ENCODE measurements at places on chromosomes 12 and 14. TPM values are rescaled to one million over a fixed set of nuclear protein-coding genes. Genes with fewer than 3 reads are reported as not detected.

GRCh38 chr12:112988224-112988623 lies 9.9 kb downstream of the OAS2 start:
- H3K4me3 ChIP-seq, result no peak overlapping the region
- no peaks in the 10 kb centered on the region for H3K4me1 ChIP-seq
- no peak overlapping the region for H3K27ac ChIP-seq
- no peak for DNase-seq
- H3K27me3 ChIP-seq, result no peaks in the 10 kb centered on the region

- H3K4me1 ChIP-seq, result no peaks in the 10 kb centered on the region
- no peak overlapping the region for H3K4me3 ChIP-seq
These were observed 34.3 kb downstream of the ZFYVE26 start for GRCh38 chr14:67782090-67782489.

GRCh38 chr14:24296341-24297157 lies 3.0 kb downstream of the DHRS1 start:
- H3K36me3 ChIP-seq, result peaks cover 13% of the 10 kb centered on the region
- H3K4me1 ChIP-seq, result peaks cover 9% of the 10 kb centered on the region
- 0 out of 2 replicates have a peak overlapping the region, but pooled peaks have one; percentile 13 for H3K27ac ChIP-seq
- no peak overlapping the region for H3K4me3 ChIP-seq
- DNase-seq, result peak; percentile 97

DNA sequence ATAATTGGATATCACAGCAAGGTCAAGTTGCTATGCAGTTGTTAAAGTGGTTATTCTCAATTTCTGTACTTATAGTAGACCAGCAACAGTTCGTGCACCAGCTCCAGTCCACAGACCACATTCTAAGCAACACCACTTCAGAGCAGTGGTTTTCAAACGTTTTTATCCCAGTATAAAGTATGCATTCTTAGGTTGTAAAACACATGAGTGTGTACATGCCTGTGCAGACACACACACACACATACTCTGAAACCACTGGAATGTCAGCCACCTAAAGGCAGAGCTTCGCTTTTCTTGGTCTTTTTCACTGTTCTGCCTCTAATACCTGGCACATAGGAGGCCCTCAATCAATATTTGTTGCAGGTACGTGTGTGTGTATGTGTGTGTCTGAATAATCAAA lies 22.2 kb upstream of the C12orf71 start:
- H3K27ac ChIP-seq, result no peak overlapping the region
- H3K4me1 ChIP-seq, result peaks cover 2% of the 10 kb centered on the region
- H3K36me3 ChIP-seq, result no peaks in the 10 kb centered on the region
- no peaks in the 10 kb centered on the region for H3K27me3 ChIP-seq

DNA sequence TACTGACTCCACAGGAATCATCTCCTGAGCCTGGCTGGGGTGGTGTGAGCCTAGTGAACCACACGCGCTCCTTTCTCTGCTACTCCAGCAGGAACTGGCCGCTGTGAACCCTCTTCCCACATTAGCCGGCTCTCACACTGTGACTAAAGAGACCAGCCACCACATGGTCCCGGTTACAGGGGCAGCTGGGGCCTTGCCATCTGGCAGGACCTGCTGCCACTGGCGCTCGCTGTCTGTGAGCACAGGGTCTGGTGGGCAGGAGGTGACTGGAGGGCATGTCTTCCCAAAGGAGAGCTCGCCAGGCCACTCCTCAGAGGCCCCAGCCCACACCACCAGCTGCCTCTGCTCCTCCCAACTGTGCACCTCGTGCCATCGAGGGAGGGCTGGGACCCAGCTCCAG lies 99.3 kb downstream of the SINHCAF start:
- no peaks in the 10 kb centered on the region for H3K4me1 ChIP-seq
- no peak for DNase-seq
- H3K27ac ChIP-seq, result no peak overlapping the region
- H3K36me3 ChIP-seq, result no peaks in the 10 kb centered on the region

DNA sequence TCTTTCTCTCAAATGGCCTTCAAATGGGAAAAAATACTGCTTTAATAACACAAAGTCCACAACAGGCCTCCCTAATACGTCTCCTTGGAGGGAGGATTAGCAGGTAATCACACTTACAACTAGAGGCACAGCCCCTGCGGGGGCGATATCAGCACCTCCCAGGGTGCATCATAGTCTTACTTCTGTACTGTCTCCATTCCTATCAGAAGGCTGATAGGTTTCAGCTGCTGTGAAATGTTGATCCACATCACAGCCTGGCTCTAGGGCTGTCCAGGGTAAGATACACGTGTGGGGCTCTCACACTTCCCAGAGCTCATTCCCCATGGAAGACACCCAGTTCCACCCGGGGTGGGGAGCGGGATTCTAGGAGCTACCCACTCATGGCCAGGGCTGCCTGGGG lies 139.1 kb upstream of the SFSWAP start:
- no peaks in the 10 kb centered on the region for H3K36me3 ChIP-seq
- H3K4me3 ChIP-seq, result no peak overlapping the region
- H3K4me1 ChIP-seq, result no peaks in the 10 kb centered on the region
- H3K27me3 ChIP-seq, result no peaks in the 10 kb centered on the region
- DNase-seq, result no peak
- H3K27ac ChIP-seq, result no peak overlapping the region

- H3K4me1 ChIP-seq, result no peaks in the 10 kb centered on the region
- DNase-seq, result peak; percentile 58
- no peaks in the 10 kb centered on the region for H3K36me3 ChIP-seq
- H3K27me3 ChIP-seq, result no peaks in the 10 kb centered on the region
- H3K4me3 ChIP-seq, result peak overlapping the region; percentile 80
- peak overlapping the region; percentile 98 for H3K27ac ChIP-seq
These were observed 838 bp downstream of the LRIG3 start for GRCh38 chr12:58919231-58920101.

DTX3 gene
- 2.8 TPM for total RNA-seq

LRTM2 gene
- total RNA-seq, result not detected

DNA sequence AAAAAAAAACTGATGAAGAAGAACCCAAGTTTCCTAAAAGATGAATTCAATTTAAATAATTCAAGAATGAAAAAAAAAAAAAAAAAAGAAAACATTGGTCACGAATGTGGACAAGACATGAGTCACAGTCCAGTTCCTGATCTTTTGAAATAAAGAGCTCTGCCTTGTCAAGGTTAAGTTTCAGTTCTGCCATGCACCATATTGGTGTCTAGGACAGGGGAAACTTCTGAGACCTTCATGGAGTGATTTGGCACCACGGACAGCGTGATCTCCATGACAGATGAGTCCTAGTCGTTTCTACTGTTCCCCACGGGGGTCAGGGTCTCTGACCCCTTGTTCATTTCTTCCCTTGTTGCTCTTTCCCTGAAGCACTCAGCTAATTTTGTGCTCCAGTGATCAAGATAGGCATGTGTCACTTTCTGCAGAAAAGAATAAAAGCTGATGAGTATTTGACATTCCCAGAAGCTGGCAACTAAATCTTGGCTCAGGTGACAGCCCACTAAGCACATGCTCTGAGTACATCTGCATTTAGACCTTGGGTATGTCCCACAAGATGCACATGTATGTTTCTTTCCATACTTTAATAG lies 1159.7 kb downstream of the BCL11B start:
- H3K27me3 ChIP-seq, result no peaks in the 10 kb centered on the region
- no peak overlapping the region for H3K27ac ChIP-seq
- no peak overlapping the region for H3K4me3 ChIP-seq
- no peak for DNase-seq
- no peaks in the 10 kb centered on the region for H3K4me1 ChIP-seq
- no peaks in the 10 kb centered on the region for H3K36me3 ChIP-seq

GRCh38 chr14:39734306-39734705 lies 302.1 kb upstream of the FBXO33 start:
- H3K27me3 ChIP-seq, result no peaks in the 10 kb centered on the region
- H3K4me1 ChIP-seq, result no peaks in the 10 kb centered on the region
- no peaks in the 10 kb centered on the region for H3K36me3 ChIP-seq
- no peak for DNase-seq

DNA sequence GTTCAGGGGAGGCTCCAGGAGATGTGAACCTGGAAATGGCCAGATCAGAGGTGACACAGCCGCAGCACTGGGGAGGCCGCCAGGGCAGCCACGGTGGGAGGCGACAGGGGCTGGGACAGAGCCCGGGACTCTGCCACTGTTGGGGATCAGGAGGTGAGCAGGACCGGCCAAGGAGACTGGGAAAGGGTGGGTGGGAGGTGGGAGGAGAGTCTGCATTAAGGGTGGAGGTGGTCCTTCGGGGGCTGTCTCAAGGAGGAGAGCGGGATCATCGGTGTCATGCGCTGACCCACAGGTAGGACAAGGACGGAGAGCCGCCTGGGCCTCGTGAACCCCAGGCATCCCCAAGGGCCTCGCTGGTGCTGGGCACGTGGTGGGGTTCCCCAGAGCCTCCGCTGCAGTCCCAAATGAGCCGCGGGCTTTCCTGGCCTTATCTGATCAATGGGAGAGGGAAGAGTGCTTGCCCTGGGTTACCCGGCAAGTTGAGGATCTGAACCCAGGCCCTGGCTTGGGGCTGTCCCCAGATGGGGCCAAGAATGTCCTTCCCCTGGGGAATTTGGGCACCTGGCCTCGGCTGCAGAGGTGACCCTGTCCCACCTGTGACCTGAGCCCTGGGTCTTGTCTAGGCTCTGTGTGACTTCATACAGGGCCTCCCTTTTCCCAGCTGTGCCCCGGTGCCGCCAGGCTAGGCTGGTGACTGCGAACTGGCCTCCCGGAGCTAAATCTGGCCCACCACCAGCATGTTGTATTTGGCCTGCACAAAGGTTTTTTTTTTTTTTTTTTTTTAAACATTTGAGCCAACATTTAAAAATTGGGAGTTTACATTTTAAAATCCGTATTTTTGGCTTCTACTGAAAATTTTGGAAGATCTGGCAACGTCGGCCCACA lies 13.2 kb downstream of the BEGAIN start:
- H3K4me3 ChIP-seq, result no peak overlapping the region
- H3K27me3 ChIP-seq, result peaks cover 63% of the 10 kb centered on the region
- H3K27ac ChIP-seq, result no peak overlapping the region
- DNase-seq, result no peak
- H3K4me1 ChIP-seq, result no peaks in the 10 kb centered on the region

GRCh38 chr12:118560733-118561132 lies 184.4 kb downstream of the SUDS3 start:
- no peaks in the 10 kb centered on the region for H3K36me3 ChIP-seq
- no peaks in the 10 kb centered on the region for H3K4me1 ChIP-seq
- no peaks in the 10 kb centered on the region for H3K27me3 ChIP-seq

DNA sequence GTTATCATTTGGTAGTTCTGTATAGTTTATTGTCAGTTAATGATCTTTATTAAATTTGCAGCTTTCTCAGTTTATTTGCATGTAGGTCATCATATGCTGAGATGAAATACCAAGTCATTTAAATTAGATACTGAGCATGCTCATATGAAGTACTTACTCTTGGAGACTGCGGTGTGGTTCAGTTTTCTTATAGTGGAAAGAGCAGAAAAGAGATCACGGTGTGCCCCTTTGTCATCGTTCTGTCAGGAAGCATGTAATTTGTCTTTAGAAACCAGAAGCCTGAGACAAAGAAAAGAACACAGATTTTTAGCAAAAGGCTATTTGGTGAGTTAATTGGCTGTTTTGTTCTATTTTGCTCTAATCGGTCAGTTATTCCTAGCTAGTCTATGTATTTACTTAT lies 75.6 kb downstream of the PLEKHA5 start:
- peaks cover 5% of the 10 kb centered on the region for H3K4me1 ChIP-seq
- no peak overlapping the region for H3K4me3 ChIP-seq
- H3K27ac ChIP-seq, result no peak overlapping the region
- H3K36me3 ChIP-seq, result no peaks in the 10 kb centered on the region

PYM1 gene
- 27.8 TPM for total RNA-seq

GRCh38 chr12:109888179-109889020 lies 8.1 kb upstream of the GLTP start:
- H3K36me3 ChIP-seq, result no peaks in the 10 kb centered on the region
- DNase-seq, result peak; percentile 97
- 0 out of 2 replicates have a peak, but pooled peaks cover 6% of the 10 kb centered on the region for H3K4me1 ChIP-seq
- H3K27me3 ChIP-seq, result no peaks in the 10 kb centered on the region
- peak overlapping the region; percentile 77 for H3K27ac ChIP-seq

SCARB1 gene
- 3.6 TPM for total RNA-seq

DNA sequence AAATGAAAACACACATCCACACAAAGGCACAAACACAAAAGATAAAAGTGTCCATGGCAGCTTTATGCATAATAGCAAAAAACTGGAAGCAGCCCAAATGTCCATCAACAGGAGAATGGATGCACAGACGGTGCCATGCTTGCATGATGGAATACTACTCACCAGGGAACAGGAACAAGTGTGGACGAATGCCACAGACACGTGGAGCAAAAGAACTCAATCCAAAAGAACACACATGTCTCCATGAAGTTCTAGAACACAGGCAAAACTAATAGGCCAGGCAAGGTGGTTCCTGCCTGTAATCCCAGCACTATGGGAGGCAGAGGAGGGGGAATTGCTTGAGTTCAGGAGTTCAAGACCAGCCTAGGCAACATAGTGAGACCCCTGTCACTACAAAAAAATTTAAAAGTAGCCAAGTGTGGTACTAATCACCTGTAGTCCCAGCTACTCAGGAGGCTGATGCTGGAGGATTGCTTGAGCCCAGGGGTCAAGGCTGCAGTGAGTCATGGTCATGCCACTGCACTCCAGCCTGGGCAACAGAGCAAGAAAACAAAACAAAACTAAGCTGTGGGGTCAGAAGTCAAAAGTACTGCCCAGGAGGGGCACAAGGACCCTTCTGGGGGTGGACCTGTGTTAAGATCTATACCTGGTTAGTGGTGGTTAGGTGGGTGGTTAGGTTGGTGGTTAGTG lies 7.3 kb upstream of the TMEM119 start:
- H3K27ac ChIP-seq, result no peak overlapping the region
- H3K4me1 ChIP-seq, result peaks cover 12% of the 10 kb centered on the region
- no peaks in the 10 kb centered on the region for H3K36me3 ChIP-seq
- no peak for DNase-seq
- H3K27me3 ChIP-seq, result no peaks in the 10 kb centered on the region
- H3K4me3 ChIP-seq, result no peak overlapping the region

GRCh38 chr14:51176839-51177238 lies 63.2 kb upstream of the TMX1 start:
- no peak for DNase-seq
- peaks cover 33% of the 10 kb centered on the region for H3K27me3 ChIP-seq
- no peak overlapping the region for H3K27ac ChIP-seq
- no peaks in the 10 kb centered on the region for H3K36me3 ChIP-seq
- no peak overlapping the region for H3K4me3 ChIP-seq

- DNase-seq, result no peak
- no peaks in the 10 kb centered on the region for H3K27me3 ChIP-seq
- no peak overlapping the region for H3K27ac ChIP-seq
- no peaks in the 10 kb centered on the region for H3K36me3 ChIP-seq
These were observed 30.8 kb downstream of the CACNA1C start for GRCh38 chr12:2083561-2083960.

IFI27L2 gene
- total RNA-seq, result 43.0 TPM

DNA sequence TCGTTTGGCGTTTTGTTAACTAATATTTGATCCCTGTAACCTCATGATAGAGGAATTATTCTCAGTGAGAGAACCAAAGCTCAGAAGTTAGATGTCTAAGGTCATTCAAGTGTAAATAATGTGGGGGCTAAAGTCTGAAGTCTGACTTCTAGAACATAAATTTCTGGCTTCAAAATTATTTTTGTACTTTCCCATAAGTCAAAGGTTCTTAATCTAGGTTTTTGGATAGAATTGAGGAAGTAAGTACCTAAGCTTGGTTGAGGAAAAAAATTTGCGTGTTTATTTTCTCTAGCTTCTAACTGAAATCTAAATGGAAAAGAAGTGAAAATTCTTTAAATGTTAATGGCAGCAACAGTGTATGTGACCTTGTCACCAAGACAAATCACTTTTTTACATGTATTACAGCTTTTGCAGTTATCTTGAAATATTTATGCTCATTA lies 2.3 kb downstream of the LARP4 start:
- no peak overlapping the region for H3K4me3 ChIP-seq
- DNase-seq, result no peak
- no peaks in the 10 kb centered on the region for H3K36me3 ChIP-seq
- H3K27ac ChIP-seq, result no peak overlapping the region
